ENCODE measurements at places on chromosomes 13 and 19. TPM values are rescaled to one million over a fixed set of nuclear protein-coding genes. Genes with fewer than 3 reads are reported as not detected.

Gene TPT1
- total RNA-seq: 3,964 TPM

Gene ZNF565
- 2.8 TPM for total RNA-seq

Gene C19orf25
- 26.9 TPM for total RNA-seq

Gene CEBPA
- total RNA-seq: not detected

DNA sequence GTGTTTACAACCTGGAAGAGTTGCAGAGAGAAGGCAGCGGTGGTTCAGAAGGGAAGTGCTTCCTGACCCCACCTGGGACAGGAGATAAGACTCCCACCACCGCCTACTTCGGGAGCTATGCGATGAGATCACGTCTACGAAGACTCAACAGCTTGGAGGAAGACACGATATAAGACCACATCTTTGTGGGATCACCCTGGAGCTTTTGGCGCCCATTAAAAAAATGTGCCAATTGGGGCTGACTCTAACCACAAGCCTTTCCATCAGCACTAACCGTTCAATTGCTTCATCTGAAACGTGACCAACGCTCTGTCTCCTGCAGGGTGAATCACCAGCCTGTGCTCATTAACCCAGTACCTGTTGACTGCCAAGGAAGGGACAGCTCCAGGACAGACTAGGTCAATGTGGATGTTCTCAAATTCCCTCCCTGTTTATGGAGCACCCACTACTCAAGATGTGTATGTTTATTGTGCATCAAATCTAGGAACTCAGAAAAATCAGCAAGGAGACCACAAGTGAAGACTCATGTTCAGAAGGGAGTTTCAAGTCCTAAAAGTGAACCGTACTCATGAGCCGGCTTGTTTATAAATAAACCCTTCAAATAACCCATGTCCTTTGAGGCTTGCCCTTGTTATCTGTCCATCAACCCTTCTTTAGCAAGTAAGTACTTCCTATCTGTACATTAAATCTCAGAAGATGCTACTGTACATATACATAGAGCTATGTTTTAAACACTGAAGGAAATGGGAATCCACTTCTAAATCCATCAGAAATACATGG, 67.5 kb downstream of the LATS2 start:
- H3K27me3 ChIP-seq: peaks cover 2% of the 10 kb centered on the region
- no peak overlapping the region for H3K4me3 ChIP-seq
- peak; percentile 12 for DNase-seq
- H3K27ac ChIP-seq: peak overlapping the region; percentile 30
- no peaks in the 10 kb centered on the region for H3K36me3 ChIP-seq
- no peaks in the 10 kb centered on the region for H3K4me1 ChIP-seq

DNA sequence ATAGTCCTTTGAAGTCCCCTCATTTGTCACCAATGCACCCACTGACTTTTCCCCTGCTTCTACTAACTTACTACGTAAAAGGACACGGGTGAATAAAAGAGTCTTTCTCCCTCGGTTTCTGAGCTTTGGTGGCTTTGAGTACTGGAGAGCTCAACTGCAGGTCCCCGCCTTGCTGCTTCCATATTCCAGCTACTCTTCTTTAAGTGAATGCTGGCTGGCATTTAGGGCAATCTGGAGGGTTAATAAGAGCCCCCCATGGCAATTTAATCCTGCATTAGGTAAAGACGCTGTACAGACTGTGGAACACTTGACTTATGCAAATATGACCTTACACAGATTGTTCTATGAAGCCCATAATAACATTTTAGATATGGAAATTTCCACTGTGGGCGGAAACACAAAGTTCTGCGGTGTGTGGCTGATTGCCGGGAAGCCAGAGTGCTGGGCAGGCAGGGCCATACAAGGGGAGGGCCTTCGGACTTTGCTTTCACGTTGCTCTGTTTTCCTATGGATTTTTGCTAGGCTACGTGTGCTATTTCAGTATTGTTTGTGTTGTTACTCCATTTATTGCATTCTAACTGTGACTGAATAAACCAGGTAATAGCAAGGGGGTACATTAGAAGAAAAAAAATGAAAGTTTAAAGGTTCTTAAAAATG, 97.5 kb downstream of the SLC10A2 start:
- DNase-seq: no peak
- H3K27me3 ChIP-seq: peaks cover 7% of the 10 kb centered on the region
- H3K4me3 ChIP-seq: no peak overlapping the region
- H3K4me1 ChIP-seq: no peaks in the 10 kb centered on the region
- no peak overlapping the region for H3K27ac ChIP-seq

- no peak overlapping the region for H3K4me3 ChIP-seq
- no peaks in the 10 kb centered on the region for H3K36me3 ChIP-seq
- peaks cover 29% of the 10 kb centered on the region for H3K4me1 ChIP-seq
- peaks cover 16% of the 10 kb centered on the region for H3K27me3 ChIP-seq
- DNase-seq: no peak
Measured at GRCh38 chr19:54391589-54392061, 23.6 kb upstream of the TTYH1 start.

GRCh38 chr13:43684963-43685725, 101.6 kb downstream of the ENOX1 start:
- H3K27me3 ChIP-seq: no peaks in the 10 kb centered on the region
- DNase-seq: no peak
- H3K4me3 ChIP-seq: no peak overlapping the region
- no peaks in the 10 kb centered on the region for H3K4me1 ChIP-seq
- no peak overlapping the region for H3K27ac ChIP-seq

DNA sequence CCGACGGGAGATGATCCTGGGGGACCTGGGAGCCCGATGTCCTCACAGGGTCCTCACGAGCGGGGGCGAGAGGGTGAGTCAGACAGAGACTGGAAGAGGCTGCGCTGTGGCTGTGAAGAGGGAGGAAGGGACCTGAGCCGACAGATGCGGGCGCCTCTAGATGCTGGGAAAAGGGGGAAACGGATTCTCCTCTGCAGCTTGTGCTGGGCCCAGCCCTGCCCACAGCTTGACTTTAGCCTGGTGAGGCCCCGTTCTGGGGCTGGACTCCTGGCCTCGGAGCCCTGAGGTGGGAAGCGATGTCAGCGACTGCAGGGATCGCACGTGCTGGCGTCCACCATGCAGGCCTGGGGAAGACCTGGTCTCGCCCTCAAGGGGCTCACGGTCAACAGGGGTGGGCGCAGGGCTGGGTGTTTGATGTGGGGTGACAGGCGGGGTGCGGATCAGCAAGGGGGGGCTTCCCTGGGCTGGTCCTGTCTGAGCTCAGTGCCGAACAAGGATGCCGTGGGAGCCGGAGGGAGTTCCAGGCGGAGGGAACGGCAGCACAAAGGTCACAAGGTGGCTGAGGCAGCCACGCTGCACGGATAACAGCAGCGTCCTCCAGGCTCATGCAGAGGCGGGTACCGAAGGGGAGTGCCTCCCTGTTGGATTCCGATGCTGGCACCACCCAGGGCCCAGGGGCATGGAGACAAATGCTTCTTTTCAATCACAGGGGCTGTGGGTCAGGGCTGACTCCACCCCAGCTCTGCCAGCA, 31.8 kb downstream of the PIP5K1C start:
- no peaks in the 10 kb centered on the region for H3K27me3 ChIP-seq
- H3K36me3 ChIP-seq: no peaks in the 10 kb centered on the region
- no peak for DNase-seq
- H3K4me3 ChIP-seq: no peak overlapping the region

- no peak for DNase-seq
- peaks cover 12% of the 10 kb centered on the region for H3K27me3 ChIP-seq
- H3K36me3 ChIP-seq: no peaks in the 10 kb centered on the region
- H3K4me1 ChIP-seq: no peaks in the 10 kb centered on the region
- H3K4me3 ChIP-seq: no peak overlapping the region
- no peak overlapping the region for H3K27ac ChIP-seq
Measured at GRCh38 chr19:45323671-45324081, 1.0 kb upstream of the CKM start.

DNA sequence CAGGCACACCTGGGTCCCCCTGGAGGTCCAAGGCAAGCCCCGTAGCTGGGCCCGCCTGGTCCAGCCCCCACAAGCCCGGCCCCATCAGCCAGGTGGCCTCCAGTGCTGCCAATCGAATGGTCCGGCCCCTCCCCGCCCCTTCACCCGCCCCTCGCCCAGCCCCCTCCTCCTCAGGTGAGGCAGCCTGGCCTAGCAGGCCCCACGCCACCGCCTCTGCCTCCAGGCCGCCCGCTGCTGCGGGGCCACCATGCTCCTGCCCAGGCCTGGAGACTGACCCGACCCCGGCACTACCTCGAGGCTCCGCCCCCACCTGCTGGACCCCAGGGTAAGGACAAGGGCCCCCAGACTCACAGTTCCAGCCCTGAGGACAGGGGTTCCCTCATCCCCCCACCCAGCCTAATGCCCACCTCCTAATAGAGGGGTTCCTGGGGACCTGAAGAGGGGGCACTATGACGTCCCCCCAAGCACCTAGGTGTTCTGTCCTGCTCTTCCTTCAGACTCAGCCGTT, at the start of gene HPN:
Gene HPN, plus strand, starts transcription at position 174 of the 508 bp plus-strand sequence. CDS start 786 bp downstream, outside the sequence.
- H3K4me1 ChIP-seq: peaks cover 27% of the 10 kb centered on the region
- peaks cover 4% of the 10 kb centered on the region for H3K27me3 ChIP-seq
- peak within 1 kb of the TSS; percentile 9 for H3K27ac ChIP-seq
- H3K4me3 ChIP-seq: peak within 1 kb of the TSS; percentile 50

DNA sequence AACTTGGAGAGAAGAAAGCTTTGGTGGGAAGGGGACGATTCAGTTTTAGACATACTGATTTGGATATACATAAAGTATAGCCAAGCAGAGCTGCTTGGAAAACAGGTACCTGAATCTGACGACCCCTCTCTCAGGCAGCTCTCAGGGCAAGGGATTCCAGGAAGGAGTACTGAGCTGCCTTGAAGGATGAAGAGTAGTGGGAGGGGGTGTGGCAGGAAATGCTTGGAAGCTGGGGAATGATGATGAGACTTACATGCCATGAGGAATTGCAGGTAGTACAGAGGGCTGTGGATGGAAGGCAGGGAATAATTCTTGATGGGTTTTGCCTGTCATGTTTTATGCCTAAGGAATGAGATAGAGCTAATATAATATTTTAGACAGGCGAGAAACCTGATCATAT, 38.7 kb downstream of the HTR2A start:
- H3K27me3 ChIP-seq: peaks cover 7% of the 10 kb centered on the region
- no peaks in the 10 kb centered on the region for H3K4me1 ChIP-seq
- no peaks in the 10 kb centered on the region for H3K36me3 ChIP-seq

- no peak overlapping the region for H3K4me3 ChIP-seq
- H3K4me1 ChIP-seq: no peaks in the 10 kb centered on the region
- no peak overlapping the region for H3K27ac ChIP-seq
- H3K27me3 ChIP-seq: peaks cover 4% of the 10 kb centered on the region
Measured at GRCh38 chr13:94030415-94031119, 448.9 kb downstream of the DCT start.

DNA sequence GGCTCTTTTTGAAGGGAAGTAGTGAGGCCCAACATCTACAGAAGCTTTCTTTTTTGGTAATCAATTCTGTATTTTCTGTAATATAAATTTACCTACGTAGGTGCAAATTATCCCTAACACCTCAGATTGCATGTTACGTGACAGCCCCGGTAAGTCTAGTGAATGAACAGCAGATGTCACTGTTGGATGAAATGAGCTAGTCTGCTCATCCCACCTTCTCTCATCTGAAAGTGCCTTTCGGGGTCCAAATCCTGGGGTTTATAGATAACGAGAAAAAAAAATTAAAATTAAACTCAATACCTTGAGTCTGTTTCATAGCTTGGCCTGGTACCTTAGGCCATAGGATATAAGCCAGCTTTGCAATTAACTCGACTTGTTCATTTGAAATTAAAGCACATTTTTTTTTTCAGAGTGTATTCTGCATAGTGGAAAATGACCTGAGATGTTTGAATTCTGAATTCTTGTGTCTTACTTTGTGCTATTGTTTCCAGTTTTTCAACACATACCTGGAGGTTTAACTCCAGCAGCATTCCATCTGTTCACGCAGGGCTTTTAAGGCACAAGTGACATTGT, 548.2 kb downstream of the GPC5 start:
- no peak overlapping the region for H3K4me3 ChIP-seq
- H3K27me3 ChIP-seq: no peaks in the 10 kb centered on the region
- H3K27ac ChIP-seq: no peak overlapping the region
- no peak for DNase-seq
- H3K36me3 ChIP-seq: no peaks in the 10 kb centered on the region

- no peaks in the 10 kb centered on the region for H3K36me3 ChIP-seq
- DNase-seq: no peak
- H3K4me3 ChIP-seq: no peak overlapping the region
Measured at GRCh38 chr13:21938636-21939035, 267.8 kb downstream of the FGF9 start.

DNA sequence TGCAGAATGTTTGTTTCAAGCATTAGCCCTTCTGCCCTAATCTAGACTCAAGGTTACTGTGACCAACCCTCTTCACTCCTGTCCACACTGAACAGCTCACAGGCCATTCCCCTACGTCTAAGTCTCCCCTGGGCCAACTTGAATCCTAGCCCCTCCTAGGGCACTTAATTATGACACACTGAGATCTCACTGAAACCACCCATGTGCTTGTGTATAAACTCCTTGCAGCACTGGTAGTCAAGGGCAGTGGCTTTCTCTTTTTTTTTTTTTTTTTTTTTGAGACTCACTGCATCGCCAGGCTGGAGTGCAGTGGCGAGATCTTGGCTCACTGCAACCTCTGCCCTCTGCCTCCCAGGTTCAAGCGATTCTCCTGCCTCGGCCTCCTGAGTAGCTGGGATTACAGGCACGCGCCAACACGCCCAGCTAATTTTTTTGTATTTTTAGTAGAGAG, 1.9 kb upstream of the AKT2 start:
- no peak for DNase-seq
- peak overlapping the region; percentile 58 for H3K27ac ChIP-seq
- H3K4me3 ChIP-seq: no peak overlapping the region

GRCh38 chr19:13629687-13630357, 123.5 kb upstream of the CACNA1A start:
- H3K4me3 ChIP-seq: no peak overlapping the region
- peaks cover 6% of the 10 kb centered on the region for H3K4me1 ChIP-seq
- no peak overlapping the region for H3K27ac ChIP-seq
- H3K36me3 ChIP-seq: no peaks in the 10 kb centered on the region
- H3K27me3 ChIP-seq: peaks cover 16% of the 10 kb centered on the region
- peak; percentile 9 for DNase-seq

DNA sequence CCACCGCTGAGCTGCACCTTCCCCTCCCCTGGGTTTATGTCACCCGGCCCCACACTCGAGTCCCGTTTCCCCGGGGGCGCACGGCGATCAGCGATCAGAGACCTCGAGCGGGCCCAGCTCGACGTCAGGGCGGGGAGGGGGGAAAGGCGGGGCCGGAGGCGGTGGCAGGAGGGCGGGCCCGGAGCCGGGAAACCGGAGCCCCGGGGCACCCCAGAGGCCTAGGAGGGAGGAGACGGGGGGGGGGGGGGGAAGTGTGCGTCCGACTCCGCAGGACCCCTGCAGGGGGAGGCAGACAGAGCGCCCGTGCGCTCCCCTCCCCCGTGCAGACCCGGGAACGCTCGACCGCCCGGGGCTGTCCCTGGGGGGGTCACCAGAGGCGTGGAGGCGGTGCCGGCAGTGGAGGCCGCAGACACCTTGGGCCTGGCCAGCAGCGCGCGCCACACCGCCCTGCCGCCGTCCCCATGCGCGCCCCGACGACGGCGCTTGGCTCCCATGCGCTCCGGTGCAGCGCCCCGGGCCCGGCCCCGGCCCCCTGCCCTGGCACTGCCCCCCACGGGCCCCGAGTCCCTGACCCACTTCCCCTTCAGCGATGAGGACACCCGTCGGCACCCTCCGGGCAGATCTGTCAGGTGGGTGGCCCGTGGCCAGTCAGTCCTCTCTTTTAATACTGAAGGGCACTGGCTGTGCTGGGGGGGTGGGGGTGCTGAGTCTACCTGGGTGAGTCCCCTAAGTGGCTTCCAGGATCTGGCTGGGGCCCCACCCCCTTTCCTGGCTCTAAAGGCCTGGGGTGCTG, 11.8 kb downstream of the PDE4A start:
- DNase-seq: peak; percentile 72
- no peaks in the 10 kb centered on the region for H3K36me3 ChIP-seq
- peak overlapping the region; percentile 55 for H3K27ac ChIP-seq
- H3K4me3 ChIP-seq: peak overlapping the region; percentile 53
- peaks cover 38% of the 10 kb centered on the region for H3K27me3 ChIP-seq

GRCh38 chr19:53037101-53038097, 7.1 kb upstream of the ERVV-2 start:
- DNase-seq: peak; percentile 52
- peak overlapping the region; percentile 14 for H3K4me3 ChIP-seq
- H3K27me3 ChIP-seq: peaks cover 14% of the 10 kb centered on the region

Data from activated CD4-positive, alpha-beta T cell treated with anti-CD3 and anti-CD28 coated beads for 36 hours (primary cell).